Ovary (tissue), 10 donors: ENCODE measurements at places on chromosomes 5 and 9. TPM values are rescaled to one million over a fixed set of nuclear protein-coding genes. Genes with fewer than 3 reads are reported as not detected.

- no peaks in the 10 kb centered on the region for H3K36me3 ChIP-seq
- H3K4me3 ChIP-seq, result no peak overlapping the region
- no peak for DNase-seq
- no peak overlapping the region for H3K27ac ChIP-seq
- H3K27me3 ChIP-seq, result no peaks in the 10 kb centered on the region
- no peaks in the 10 kb centered on the region for H3K4me1 ChIP-seq
Measured at GRCh38 chr5:72290356-72291133, 29.5 kb downstream of the MRPS27 start.

GRCh38 chr9:15889555-15889954 is 336.7 kb downstream of the CCDC171 start:
- no peak for DNase-seq
- no peak overlapping the region for H3K4me3 ChIP-seq
- no peak overlapping the region for H3K27ac ChIP-seq
- no peaks in the 10 kb centered on the region for H3K36me3 ChIP-seq
- no peaks in the 10 kb centered on the region for H3K4me1 ChIP-seq

DNA sequence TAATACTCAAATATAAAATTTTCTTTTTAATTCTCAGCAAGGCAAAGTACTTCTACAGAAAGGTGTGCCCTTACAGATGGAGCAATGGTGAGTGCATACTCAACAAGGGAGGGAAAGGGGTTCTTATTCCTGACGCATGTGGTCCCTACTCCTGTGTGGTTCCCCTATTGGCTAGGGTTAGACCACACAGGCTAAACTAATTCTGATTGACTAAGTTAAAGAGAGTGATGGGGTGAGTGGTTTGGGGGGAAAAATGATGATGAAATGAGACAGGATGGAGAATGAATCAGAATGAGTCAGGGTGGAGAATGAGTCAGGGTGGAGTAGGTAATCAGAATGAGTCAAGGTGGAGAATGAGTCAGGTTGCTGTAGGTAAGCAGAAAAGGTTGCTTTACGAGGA is 22.9 kb upstream of the HMGCS1 start:
- DNase-seq, result no peak
- no peaks in the 10 kb centered on the region for H3K36me3 ChIP-seq
- H3K27ac ChIP-seq, result no peak overlapping the region
- H3K27me3 ChIP-seq, result no peaks in the 10 kb centered on the region

Gene SHLD3
- total RNA-seq, result 3.3 TPM

- no peaks in the 10 kb centered on the region for H3K27me3 ChIP-seq
- H3K4me3 ChIP-seq, result no peak overlapping the region
- no peak overlapping the region for H3K27ac ChIP-seq
- H3K4me1 ChIP-seq, result no peaks in the 10 kb centered on the region
- no peaks in the 10 kb centered on the region for H3K36me3 ChIP-seq
- no peak for DNase-seq
Measured at GRCh38 chr5:123047706-123048105, 11.2 kb upstream of the PPIC start.
